ENCODE measurements at places on chromosomes 5 and 9.

- no peak for DNase-seq
These were observed 512 bp downstream of the PLK2 start for GRCh38 chr5:58459146-58460001.

DNA sequence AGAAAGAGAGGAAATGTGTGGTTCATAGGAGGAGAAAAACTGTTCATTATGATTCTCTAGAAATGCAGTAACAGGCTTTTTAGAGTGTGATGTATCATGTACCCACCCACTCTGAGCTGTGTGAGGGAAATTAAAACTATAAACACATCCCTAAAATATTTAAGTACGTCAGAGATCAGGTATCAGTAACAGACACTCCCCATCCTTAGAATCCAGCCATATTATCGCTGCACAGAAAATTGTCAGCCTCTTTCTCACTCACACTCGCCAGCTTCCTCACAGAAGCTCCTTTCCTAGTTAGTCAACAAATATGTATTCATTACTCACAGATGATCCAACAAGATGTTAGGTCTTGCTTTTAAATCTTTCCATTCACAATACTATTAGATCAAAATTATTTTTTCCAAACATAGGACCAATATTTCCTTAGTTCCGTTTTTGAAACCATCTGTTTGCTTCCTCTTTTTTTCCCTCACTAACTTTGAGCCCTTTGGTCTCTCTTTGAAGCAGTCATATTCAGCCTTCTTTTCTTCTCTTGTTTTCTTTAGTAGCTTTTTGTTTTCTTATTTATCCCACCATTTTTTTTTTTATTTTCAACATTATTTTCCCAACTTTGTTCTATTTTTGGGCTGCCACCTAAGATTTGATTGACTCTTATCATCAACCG, 13.6 kb upstream of the MAST4 start:
- no peak for DNase-seq

- DNase-seq = peak; percentile 49
These were observed 258.6 kb downstream of the FSTL4 start for GRCh38 chr5:133353741-133354140.

DNA sequence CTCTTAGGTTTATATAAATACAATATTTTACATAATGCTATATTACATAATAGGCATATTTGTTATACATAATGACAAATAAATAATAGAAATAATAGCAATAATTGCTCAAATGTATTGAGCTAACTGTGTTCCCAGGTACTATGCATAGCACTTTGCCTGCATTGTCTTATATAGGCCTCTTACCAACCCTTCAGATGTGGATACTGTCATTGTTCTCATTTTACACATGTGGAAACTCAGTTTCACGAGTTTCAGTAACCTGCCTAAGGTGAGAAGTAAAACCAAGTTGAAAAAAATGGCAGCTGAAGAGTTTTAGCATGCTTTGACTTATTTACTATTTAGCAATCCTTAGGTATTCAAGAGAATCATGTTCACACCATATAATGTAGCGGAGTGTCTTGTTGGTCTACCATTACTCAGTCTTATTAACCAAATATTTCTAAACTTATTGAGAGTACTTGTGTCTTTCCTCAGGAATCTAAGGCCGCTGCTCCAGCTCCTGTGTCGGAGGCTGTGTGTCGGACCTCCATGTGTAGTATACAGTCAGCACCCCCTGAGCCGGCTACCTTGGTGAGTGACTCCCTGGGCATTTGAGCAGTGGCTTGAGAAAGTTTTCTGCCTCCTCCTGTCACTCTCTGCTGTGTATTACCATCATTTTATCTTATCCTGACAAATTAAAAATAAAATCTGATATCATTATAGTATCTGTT, 57.5 kb downstream of the ERAP1 start:
- DNase-seq = no peak

GRCh38 chr5:140588311-140589070, 23.9 kb downstream of the SLC35A4 start:
- no peak for DNase-seq

DNA sequence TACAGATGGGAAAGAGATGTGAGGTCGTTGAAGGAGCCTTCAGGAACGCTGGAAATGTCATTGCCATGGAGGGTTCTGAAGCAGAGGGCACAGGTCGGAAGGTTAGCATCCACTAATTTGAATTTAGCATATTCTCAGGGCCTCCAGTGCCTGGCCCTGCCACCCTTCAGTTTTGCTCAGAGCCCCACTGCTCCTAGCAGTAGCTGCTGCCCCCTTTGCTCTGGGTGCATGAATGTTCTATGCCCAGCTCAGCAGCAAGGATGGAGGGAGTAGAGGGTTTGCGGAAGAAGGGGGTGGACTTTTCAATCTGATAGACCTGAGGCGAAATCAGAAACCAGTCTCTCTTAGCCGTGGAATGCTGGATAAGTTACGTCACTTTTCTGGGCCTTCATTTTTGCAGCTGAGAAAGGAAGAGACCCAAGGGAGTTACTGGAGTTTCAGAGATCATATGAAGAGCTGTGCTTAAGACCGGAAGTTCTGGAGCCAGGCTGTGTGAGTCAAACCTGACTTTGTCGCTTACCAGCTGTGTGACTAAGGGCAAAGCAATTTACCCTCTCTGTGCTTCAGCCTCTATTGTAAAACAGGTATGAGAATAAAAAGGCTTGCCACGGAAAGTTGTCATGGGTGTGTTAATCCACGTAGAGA, 133.2 kb upstream of the PANK3 start:
- no peak for DNase-seq

- DNase-seq = no peak
These were observed 760 bp downstream of the ALDH1B1 start for GRCh38 chr9:38393128-38393796.

DNA sequence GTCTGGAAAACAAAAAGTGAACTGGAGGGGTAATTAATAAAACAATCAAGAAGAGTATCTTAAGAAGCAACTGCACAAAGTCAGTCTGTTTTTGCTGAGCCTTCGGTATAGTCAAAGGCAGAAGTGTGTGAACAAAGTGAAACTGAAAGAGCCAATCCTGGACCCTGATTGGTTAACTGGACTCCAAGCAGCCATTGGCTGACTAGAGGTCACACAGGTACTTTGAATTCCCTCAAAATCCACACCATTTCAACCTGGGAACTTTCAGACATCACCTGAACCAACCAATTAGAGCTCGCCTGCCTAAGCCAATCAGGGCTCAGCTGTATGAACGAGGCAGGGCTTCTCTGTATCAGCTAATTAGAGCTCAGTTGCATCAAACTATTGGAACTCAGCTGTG, 286.7 kb downstream of the TLE4 start:
- DNase-seq = no peak

- DNase-seq = no peak
These were observed 52.1 kb upstream of the GARNL3 start for GRCh38 chr9:127212453-127212852.
